GM12891 (cell line): ENCODE measurements at places on chromosomes 6 and 20.

- no peak for DNase-seq
These were observed 61.9 kb upstream of the NRSN1 start for GRCh38 chr6:24064106-24064505.

DNA sequence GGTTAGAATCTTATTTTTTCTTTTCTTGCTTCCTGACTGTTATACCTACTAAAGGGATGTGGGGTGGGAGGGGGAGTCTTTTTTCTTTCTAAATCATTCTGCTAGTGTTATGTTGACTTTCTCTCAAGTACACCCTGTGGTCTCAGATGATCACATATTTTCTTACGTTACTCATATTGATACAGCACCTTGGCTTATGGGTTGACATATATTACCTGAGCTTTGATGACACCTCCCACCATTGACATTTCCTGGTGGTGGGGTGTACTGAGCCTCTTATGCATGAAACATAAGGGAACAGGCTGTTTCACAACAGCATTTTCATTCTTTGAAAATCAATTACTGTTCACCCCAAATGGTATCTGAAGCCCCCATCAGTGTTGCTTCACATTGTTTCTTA lies 169.8 kb downstream of the MMS22L start:
- no peak for DNase-seq

- DNase-seq = no peak
These were observed 96.3 kb downstream of the FHL5 start for GRCh38 chr6:96659084-96659845.

DNA sequence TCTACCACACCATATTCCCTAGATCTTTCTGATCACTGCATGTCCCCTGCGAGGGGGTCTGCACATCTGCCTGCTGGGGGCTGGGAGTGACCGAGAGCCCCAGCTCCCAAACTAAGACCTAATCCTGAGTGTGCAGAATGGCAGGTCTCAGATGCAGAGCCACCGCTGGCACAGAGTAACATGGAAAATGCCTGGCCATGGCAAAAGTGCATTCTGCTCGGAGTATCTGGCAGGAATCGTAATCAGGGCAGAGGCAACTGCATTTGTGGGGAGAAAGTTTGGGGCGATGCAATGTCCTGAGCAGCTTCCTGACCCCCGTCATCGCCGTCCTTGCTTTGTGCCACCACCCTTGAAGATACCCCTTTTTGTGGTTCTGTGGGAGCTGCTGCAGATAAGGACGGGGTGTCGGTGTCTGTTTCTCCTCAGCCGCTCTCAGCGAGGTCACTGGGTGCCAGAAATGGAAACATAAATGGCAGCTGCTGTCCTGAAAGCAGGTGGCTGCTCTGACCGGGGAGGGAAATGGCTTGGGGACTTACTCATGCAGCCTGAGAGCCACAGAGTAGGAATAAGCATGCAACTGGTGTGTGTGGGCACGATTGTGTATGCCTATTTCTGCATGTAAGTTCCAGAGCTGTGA lies 157.9 kb downstream of the LY86 start:
- DNase-seq = no peak
